ENCODE measurements at places on chromosomes 11 and 22.

DNA sequence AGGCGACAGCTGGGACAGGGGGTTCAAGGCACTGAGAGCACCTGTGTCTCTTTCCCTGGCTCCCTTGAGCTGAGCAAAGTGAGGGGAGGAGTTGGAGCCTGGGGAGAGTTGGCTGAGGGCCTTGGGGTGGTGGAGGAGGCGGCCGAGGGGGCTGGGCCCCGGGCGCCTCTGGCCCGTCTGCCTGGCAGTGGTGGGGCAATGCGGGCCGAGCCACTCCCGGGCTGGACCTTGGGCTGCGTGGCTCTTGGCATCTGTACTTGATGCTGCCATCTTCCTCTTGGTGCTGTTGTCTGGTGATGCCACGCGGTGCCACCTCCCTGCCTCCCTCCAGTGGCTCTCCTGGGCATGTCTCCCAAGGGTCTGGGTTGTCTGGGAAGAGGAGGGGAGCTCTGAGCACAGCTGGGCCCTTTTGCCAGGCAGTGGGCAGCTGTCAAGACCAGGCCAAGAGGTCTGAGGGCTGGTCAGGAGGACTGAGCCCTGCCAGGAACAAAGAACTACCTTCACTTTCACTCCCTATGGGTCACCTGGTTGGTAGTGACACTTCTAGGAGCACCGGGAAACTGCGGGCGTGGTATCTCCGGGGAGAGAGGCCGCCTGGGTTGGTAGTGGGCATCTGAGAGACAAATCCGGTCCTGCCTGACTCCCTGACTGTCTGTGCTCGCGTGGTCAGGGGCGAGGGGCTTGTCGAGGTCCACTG, 1.3 kb downstream of the GRIK4 start:
- DNase-seq = no peak

GRCh38 chr11:57778318-57779037, 16.9 kb downstream of the CTNND1 start:
- DNase-seq = no peak

- DNase-seq = no peak
Observed at GRCh38 chr22:39325392-39325932, 6.0 kb upstream of the RPL3 start.

DNA sequence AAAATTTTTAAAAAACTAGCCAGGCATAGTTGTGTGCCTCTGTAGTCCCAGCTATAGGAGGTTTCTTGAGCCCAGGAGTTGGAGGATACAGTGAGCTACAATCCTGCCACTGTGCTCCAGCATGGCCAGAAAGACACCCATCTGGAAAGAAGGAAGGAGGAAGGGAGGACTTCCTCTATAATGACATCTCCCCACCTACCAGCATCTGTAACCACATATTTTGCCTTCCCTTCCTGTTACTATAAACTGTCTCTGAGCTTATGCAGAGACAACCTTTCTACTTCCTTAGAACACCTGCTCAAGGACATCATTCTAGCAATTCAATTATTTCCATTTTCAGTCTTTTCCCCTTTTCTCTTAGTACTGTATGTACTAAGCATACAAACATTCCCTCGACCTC, 2.2 kb upstream of the NUP160 start:
- no peak for DNase-seq

DNA sequence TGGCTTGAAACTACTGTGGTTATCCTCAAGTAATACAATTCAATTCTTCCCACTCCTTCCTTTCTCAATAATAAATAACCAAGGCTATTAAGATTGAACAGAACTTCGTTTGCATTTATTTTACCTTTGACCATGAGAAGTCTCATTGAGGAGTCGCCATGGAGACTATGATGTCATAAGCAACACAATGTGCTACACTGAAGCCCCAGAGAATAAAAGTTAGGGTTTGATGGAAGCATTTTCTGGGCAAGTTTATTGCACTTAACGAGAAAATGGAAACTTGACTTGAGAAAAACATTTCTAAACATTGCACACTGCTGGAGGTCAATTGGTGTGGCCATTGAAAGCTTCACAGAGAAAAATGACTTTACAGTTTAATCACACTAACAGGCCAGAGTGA, 121.5 kb downstream of the FAM76B start:
- no peak for DNase-seq

DNA sequence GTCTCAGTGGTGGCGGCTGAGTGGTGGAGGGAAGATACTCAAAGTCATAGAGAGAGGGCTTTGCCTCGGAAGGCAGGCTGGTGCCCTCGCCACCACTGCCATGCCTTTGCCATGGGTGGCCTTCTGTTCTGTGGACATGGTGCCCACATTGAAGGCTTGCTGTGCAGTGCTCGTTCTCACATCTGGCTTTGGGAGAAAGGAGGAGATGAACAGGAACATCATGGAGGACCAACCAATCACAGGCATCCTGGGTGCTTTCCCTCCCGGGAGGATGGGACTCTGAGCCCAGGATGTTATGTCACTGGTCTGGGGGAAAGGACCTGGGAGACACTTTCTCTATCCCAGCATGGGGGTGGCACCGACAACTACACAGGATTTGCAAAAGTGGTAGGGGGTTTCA, 82.3 kb upstream of the NARS2 start:
- DNase-seq = no peak

- no peak for DNase-seq
Observed at GRCh38 chr11:81135570-81135969, 1598.1 kb downstream of the FAM181B start.

DNA sequence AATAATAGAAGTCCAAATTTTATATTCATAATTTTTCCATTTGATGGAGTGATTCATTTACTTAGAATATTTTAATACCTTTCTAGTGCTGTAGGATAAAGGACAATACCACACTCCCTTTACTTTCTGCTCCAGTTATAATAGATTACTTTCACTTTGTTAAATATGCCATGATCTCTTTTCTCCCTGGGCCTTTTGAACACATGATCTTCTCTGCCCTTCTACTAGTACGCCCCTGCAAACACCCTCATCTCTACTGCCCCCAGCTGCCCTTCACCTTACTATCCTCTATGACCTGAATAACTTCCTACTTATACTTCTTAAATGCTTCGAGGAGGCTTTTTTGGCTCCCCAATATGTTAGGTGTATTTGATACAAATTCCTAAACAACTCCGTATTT, 177.3 kb downstream of the GUCY1A2 start:
- DNase-seq = no peak

Measured in activated CD4-positive, alpha-beta T cell treated with anti-CD3 and anti-CD28 coated beads for 24 hours (primary cell).